ENCODE measurements at places on chromosomes 13 and 19. TPM values are rescaled to one million over a fixed set of nuclear protein-coding genes. Genes with fewer than 3 reads are reported as not detected.

CPB2 gene
- total RNA-seq = not detected

DNA sequence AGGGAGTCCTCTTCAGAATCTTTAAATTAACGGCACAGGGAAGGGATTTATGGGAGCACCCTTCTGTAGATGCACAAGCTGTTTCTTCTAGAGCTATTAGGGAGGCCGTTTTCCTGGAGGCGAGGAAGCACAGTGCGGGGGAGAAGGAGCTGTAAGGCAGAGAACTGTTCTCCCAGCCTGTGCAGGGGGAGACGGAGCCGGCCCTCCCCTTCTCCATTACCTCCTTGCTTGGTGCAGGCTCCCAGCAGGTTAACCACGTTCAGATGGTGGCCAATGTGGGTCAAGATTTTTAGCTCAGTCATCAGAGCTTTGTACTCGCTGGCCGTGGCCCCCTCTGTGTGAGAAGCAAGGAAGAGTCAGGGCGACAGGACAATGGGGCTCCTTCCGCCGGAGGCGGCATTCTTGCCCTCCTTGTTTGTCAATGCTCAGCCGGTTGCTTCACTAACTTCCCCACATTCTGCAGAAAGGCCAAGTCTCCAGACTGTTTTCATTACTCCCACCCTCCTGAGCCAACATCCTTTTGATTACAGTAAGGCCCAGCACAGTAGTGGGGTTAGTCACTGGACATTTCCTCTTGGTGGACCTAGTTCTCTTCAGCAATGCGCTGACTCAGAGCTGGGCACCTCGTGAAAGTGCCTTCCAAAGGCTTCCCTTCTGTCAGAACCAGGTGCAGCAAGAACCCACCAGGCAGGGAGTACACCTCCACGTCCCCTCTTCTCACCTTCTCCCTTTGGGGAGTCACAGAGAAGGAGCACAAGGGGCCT lies 165.4 kb downstream of the FLT1 start:
- DNase-seq = no peak

CBARP gene
- 1.9 TPM for total RNA-seq

DNA sequence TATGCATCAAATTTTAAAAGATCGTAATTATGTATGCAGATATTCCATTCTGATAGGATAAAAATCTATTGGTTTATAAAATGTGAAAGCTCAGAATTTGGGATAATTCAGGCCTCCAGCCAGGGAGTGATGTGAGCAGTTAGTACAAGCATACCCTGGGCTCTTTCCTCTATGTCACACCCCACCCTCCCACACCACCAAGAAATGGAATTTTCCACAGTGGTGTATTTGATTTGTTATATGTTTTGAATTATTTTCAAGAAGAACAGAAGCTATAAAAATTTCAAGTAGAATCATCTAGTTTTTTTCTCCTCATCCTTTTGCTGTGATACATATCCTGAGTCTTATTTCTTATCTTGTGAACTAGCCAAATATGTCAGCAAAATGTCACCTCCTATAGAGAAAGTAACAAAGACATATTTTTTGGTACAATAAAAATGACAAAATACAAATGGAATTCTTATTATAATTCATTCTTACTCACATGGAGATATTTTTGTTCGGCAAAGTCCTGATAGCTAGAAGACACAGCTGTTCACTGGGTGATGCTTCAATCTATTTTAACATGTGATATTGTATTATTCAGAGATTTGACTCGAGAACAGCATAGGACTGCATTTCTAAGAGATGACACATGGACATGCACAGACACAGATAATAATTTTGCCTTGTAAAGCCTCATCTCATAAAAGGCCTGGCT lies 61.2 kb upstream of the FRY start:
- no peak for DNase-seq

GRCh38 chr13:110915057-110915873 lies at the start of gene ANKRD10:
Gene ANKRD10 (minus strand): TSS chr13:110915069. CDS start chr13:110914934, 135 bp downstream.
- peak; percentile 98 for DNase-seq

DNA sequence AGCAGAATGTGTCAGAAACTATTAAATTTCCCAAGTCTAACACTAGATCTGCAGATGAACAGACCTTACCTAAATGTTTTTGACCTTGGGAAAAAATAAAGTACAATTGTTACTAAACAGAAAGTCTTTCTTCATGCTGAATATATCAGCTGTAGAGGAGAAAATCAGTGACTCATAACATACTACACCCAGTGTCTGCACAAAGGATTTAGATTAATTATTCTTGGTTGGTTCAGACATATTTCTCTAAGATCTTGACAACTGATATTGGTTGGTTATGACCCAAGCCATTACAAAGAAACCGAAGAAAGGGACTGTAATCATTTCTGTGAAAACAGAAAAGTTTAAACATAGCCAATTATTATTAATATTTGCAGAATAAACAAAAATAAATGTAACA lies 225.1 kb downstream of the HS6ST3 start:
- no peak for DNase-seq

GPX4 gene
- 239 TPM for total RNA-seq

GRCh38 chr13:73335210-73335609 lies 276.4 kb downstream of the KLF5 start:
- no peak for DNase-seq

GJB6 gene
- total RNA-seq = 0.91 TPM

DNA sequence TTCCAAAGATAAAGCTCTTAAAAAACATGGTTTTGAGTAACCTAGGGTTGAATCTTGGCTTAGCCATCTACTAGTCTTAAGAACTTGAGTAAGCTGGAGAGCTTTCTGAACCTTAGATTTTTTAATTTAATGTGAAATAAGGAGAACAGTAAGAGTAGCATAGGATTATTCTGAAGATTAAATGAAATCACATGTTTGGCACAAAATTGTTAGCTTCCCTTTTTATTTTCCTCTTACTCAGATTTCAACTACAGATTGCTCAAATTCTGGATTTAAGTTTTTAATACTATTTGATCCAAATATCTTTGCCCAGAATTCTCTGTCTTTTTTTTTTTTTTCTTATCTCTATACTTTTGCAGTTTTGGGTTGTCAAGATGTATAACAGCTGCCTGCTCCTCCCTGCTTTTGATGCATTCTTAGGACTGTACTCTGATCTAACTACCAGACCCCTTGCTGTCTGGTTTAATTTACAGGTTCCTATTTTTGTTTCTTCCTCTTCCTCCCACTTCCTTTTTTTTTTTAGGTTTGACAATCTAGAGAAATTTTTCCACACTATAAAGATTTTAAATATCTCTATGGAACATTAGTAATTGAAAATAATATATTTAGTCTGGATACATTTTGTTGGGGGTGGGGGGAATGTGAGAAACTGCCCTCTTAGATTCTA lies 12.3 kb downstream of the POMP start:
- DNase-seq = no peak

DNA sequence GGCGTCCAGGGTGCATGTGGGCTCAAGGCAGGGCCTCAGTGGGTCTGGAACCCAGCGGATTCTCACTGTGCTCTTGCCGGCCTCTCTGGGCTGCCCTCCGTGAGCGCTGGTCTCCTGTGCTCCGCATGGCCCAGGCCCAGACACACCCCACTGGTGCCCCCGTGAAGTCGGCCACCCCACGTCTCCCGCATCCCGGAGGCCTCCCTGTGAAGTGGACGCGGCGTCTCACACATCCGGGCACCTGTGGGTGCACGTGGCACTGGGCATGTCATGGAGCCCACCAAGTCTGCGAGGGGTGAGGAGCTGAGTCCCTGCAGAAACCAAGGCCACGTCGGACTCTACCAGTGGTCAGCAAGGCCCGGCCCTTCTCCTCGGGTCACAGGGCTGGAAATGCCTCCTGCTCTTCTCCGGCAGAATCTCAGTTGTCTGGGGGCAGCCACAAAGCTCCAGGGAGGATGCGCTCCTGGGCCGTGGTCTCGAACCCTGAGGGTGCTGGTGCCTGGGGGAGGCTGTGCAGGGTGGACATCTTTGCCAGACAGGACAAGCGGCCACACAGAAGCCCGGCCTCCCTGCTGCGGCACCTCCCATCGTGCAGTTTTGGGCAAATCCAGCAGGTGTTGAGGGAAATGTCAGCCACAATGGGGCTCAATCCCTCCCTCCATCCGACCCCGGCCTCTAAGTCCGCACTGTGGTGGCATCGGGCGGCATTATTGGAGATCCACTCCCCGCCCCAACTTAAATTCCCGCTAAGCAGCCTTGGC lies 2.2 kb downstream of the C13orf46 start:
- DNase-seq = no peak

DNA sequence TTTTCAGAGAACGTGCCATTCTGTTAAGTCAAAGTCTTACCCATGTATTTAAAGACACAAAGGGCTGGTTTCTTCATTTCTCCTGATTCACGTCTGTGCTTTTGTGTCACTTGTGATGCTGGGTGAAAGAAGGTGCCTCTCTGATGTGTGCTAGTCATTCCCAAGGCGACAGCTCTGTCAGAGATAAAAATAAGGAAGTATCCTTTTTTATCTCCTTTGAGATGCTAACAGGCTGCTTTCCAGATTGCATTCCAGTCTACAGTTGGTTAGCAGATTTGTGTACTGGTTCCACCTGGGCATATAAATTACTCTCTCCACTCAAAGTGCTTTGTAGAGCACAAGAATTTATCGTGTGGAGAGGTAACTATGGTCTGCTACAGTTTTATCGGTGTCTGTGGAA lies 33.5 kb upstream of the DCT start:
- DNase-seq = no peak

PSG3 gene
- total RNA-seq = not detected

- peak; percentile 77 for DNase-seq
These were observed 3.1 kb upstream of the PTPRH start for GRCh38 chr19:55212447-55212846.

GRCh38 chr13:80844164-80844563 lies 503.2 kb upstream of the SPRY2 start:
- no peak for DNase-seq

DNA sequence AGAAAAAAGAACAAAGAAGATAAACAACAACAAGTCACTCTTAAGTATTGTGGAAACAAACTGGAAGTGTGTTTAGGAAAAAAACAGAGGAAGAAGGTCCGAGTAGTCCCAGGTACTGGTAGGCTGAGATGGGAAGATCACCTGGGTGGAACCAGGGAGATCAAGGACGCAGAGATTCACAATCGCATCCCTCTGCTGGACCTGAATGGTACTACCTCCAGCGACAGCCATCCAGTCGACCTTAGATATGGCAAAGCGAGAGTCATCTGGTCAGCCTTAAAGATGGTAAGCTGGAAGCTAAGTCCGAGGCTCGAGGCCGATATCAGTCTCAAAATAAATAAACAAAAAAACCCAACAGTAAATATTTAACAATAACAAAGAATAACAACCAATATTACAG lies 44.9 kb upstream of the ZNF91 start:
- DNase-seq = no peak

- DNase-seq = no peak
These were observed 57.6 kb downstream of the RCBTB2 start for GRCh38 chr13:48475230-48475629.

GRCh38 chr19:54345938-54346386 lies 7.0 kb upstream of the LILRA4 start:
- no peak for DNase-seq

- DNase-seq = no peak
These were observed 1.1 kb downstream of the LSM14A start for GRCh38 chr19:34173193-34173956.

- DNase-seq = no peak
These were observed 1.9 kb downstream of the BTBD2 start for GRCh38 chr19:2013683-2013961.

PRODH2 gene
- not detected for total RNA-seq

- DNase-seq = peak; percentile 97
These were observed at the start of gene R3HDM4 for GRCh38 chr19:913080-913748. Gene R3HDM4 (minus strand): TSS chr19:913219. CDS start chr19:913157, 62 bp downstream.

DNA sequence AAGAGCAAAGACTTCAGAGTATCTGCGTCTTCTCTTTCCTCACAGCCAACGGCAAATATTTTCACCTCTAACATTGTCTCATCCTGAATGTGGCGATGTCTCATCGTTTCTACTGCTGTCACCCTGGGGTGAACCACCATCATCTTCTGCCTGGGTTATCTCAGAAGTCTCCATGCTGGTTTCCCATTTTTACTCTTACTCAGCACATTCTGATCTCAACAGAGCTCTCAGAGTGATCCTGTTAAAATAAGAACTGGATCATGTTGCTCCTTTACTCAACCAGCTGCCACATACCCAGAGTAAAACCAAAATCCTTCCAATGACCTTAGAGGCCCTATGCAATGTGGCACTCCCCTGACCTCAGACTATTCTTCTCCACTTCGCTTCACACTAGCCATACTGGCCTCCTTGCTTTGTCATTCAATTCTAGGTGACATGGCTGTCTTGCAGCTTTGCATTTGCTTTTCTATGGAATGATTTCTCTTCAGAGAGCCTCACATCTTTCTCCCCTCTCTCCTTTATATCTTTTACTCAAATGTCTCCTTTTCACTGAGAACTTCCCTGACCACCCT lies 7.8 kb upstream of the OLFM4 start:
- DNase-seq = no peak

GRCh38 chr13:98094678-98095266 lies 48.1 kb upstream of the FARP1 start:
- DNase-seq = no peak

GRCh38 chr13:60893801-60894200 lies 496.8 kb downstream of the TDRD3 start:
- DNase-seq = no peak

DNA sequence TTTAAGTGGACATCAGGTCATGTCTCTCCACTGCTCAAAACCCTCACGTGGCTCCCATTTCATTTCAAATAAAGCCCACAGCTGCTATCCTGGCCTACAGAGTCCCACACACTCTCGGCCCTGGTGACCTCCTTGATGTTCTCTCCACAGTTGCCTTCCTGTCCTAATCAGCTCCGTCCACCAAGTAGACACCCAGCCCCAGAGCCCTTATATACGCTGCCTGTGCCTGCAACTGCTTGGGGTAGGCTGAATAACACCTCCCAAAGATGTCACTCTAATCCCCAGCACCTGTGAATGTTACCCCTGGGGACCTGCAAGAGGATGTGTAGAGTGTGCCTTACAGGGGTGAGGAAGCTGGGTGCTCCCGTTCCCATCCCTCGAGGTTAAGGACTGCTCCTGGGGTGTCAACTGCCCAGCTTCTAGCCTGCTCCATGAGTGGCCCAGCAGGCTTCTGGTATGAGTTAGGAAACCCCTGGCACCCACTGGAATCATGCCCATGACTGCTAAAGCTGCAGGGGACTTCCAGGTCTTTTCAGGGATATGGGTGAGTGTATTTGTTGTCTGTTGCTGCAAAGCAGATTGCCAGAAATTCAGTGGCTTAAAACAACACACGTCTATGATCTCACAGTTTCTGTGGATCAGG lies 6.0 kb downstream of the FAM187B start:
- DNase-seq = no peak

ZFP28 gene
- total RNA-seq = 1.8 TPM

CYP4F8 gene
- not detected for total RNA-seq

DNA sequence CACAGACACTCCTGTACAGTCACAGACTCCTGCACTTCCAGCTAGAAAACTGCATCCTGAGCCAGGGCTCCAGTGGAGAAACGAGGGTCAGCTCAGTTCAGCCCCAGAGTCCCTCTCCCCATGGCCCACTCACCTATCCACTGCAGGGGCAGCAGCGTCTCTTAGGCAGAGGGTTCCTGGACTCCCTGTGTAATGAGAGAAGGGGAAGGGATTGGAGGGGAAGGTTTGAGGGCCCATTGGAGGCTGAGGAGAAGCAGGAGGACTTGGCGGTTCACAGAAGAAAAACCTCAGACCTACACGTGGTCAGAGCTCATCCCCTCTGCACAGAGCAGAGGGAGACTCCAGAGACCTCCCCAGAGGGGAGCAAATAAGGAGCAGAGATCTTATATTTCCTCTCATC lies 9.2 kb upstream of the CEACAM18 start:
- DNase-seq = no peak

GRCh38 chr13:50386541-50387050 lies 371.4 kb downstream of the KCNRG start:
- DNase-seq = no peak

GRCh38 chr13:64845110-64845509 lies 2385.0 kb downstream of the PCDH9 start:
- no peak for DNase-seq

All from activated CD4-positive, alpha-beta T cell treated with anti-CD3 and anti-CD28 coated beads, Interleukin-2, amount 10 ng/mL, durations not matched to agents 24 days and 14 days (primary cell).